DMS79 treated with DMSO at 0.1 percent for 48 hours (cell line): ENCODE measurements at places on chromosomes 13 and 19.

- DNase-seq, result no peak
Measured at GRCh38 chr13:90675129-90675528, 672.4 kb upstream of the MIR17HG start.

DNA sequence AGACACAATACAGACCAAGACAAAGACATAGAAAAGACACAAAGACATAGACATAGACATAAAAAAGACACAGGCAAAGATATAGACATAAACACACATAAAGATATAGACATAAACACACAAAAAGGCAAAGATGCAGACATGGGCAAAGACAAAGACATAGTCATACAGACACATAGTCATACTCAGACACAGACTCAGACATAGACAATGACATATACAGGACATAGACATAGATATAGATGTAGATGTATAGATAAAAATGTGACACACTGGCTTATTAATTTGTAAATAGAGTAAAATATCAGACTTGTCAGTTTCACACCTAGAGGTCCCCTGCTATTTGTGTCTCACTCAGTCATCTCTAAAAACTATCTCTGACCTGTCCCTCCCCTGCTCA, 42.8 kb downstream of the OR10H4 start:
- no peak for DNase-seq

DNA sequence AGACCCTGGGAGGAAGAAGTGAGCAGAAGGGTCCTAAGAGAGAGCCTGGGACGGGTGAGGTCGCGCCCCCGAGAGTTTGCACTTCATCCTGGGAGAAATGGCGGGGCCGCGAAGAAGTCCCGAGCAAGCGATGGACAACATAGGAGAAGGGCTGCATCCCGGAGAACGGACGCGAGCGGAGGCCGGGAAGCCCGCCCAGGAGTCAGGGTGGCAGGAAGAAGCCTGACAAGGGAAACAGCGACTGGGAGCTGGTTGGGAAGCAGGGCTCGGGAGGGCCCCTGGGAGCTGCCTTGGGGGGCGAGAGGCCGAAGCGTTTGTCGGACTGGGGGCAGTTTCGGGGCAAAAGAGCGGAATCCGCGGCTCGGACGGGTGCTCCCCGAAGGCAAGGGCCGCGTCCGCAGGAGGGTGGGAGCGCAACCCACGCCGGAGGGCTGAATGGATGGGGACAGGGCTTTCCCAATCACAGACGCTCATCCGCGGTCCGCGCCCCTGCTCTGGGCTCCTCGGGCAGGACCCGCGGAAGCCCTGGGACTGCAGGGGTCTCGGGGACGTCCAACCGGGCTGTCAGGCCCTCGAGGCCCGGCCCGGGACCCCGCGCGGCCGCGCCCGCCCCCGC, 469 bp downstream of the ABHD17A start:
- DNase-seq, result no peak

DNA sequence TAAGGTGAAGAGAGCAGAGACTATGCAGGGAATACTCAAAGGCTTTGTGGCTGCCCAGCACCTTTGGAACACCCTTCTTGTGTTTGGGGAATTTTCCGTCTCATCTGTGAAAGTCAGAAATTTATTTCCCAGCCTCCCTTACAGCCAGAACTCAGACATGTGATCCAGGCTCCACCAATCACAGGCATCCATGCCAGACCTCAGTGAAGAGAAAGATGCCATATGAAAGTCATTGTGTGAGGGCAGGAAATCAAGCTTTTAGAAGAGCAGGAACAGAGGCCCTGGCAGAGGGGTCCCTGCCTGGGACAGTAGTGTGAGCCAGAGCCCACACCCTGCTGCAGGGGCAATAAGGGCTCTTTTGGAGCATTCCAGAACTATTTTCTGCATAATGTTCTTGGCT, 12.1 kb downstream of the CCDC70 start:
- DNase-seq, result no peak

GRCh38 chr19:31344403-31344802, 4.8 kb downstream of the TSHZ3 start:
- DNase-seq, result peak; percentile 56

GRCh38 chr19:17332677-17333581, 1.7 kb downstream of the ANO8 start:
- DNase-seq, result no peak

DNA sequence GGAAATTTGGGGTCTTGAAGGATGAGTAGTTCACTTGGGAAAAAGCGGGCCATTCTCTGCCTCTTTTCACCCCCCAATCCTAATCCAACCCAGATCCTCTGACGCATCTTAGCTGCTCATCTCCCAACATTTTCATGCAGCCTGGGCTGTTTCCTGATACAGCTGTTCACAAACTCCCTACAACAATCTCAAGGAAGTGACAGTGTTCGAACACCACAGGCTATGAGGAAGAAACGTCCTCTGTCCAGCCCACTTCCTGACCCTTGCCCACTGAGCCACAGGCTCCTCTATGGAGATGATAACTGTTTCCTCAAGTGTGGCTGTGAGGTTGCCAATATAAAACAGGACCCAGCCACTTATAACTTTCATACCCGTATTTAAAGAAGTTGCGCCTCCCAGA, 16.2 kb downstream of the LMTK3 start:
- no peak for DNase-seq

GRCh38 chr19:49699364-49699763, 8.4 kb downstream of the CPT1C start:
- no peak for DNase-seq

DNA sequence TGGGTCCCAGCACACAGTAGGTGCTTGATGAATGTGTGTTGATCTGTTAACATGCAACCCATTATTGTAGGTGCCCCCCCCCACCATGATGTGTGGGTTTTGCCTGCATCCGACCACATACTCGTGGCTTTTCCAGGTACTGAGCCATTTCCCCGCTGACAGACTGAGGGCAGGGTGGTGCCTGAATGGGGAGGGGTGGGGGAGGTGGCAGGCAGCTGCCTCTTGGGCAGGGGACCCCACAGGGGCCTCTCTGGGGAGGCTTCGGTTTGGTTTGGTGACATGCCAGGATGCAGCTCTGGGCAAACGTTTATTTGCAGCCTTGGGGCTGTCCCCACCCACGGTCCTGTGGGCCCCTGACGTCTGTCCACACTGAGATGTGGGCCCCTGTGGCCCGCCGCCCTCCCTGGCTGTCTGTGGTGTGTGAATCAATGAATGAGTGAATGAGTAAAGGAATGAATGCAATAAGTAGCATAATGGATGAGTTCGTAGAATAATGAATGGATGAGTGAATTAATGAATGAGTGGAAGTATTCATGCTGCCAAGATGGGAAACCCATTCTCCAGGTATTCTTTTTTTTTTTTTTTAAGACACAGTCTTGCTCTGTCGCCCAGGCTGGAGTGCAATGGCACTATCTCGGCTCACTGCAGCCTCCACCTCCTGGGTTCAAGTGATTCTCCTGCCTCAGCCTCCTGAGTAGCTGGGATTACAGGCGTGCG, 9.0 kb upstream of the JUND start:
- no peak for DNase-seq

GRCh38 chr13:27039171-27039701, 132.4 kb downstream of the USP12 start:
- DNase-seq, result no peak

GRCh38 chr13:27139565-27139964, 32.0 kb downstream of the USP12 start:
- no peak for DNase-seq

DNA sequence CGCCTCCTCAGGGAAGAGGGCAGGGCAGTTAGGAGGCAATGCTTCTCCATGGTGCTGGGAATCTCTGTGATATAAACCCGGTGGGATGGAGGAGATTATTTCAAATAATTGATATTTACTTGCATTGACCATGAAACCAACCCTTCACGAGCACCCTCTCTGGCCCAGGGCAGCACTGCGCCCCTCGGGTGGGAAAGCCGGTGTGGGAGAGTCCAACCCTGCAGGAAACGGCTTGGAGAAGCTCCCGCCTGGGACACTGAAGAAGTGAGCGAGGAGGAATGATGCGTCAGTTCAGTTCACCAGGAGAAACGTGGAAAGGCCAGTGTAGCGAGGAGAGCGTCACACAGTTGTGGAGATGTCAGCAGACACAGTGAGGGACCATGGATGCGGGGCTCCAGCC, 99.9 kb downstream of the COL4A2 start:
- no peak for DNase-seq

GRCh38 chr19:44685877-44686276, 13.1 kb upstream of the CEACAM16 start:
- no peak for DNase-seq

GRCh38 chr19:11887234-11887610, 360 bp upstream of the ZNF69 start:
- DNase-seq, result no peak

DNA sequence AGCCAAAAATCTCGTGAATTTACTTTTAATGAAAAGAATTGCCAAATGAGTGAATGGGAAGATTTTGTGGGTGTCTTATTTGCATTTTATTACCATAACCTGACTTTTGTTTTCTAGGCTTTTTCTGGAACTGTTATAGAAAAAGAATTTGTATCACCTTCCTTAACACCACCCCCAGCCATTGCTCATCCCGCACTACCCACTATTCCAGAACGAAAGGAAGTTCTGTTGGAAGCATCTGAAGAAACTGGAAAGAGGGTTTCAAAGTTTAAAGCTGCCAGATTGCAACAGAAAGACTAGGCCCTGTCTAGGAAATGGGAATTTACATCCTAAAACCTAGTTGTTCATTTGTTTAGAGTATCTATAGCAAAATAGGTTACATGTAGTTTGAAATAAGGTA, 72.7 kb downstream of the URI1 start:
- no peak for DNase-seq

DNA sequence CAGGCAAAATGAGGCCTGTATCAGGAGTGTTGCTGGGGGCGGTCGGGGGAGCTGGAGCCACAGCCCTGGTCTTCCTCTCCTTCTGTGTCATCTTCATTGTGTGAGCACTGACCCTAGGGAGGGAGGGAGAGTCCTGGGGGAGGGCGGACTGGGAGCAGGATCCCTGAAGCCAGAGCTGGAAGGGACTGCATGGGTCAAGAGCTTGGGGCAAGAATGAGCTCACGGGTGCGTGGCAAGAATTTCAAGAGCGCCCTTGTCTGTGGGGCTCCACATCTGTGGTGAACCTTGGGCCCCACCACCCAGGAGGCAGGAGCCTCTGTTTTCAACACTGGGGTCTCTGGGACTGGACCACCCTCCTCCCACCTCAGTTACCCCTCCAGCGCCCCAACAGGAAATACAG, 4.7 kb downstream of the SIGLEC7 start:
- no peak for DNase-seq

GRCh38 chr19:43872547-43873336, 45.6 kb downstream of the ZNF283 start:
- no peak for DNase-seq

- no peak for DNase-seq
Measured at GRCh38 chr13:76954538-76954937, 6.2 kb downstream of the ACOD1 start.

GRCh38 chr19:36113894-36114720, 568 bp downstream of the POLR2I start:
- DNase-seq, result peak; percentile 32

- no peak for DNase-seq
Measured at GRCh38 chr13:83890358-83890757, 8.1 kb upstream of the SLITRK1 start.

DNA sequence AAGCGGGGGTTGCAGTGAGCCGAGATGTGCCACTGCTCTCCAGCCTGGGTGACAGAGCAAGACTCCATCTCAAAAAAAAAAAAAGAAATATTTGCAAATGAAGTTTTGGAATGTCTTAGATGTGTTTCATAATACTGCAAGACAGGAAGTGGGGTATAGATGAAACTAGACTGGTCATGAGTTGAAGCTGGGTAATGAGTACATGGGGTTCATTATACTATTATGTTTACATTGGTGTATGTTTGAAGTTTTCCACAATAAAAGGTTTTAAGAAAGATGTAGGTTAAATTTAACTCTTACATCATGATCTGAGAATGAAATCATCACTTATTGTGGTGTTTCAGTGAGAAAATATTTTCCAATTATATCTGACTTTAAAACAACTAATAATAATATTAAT, 19.0 kb downstream of the FNDC3A start:
- no peak for DNase-seq

GRCh38 chr19:40560092-40560507, 16.6 kb upstream of the SHKBP1 start:
- no peak for DNase-seq

GRCh38 chr19:33804021-33804799, 7.5 kb downstream of the KCTD15 start:
- DNase-seq, result no peak

GRCh38 chr19:30074741-30075715, 133.0 kb downstream of the URI1 start:
- no peak for DNase-seq

DNA sequence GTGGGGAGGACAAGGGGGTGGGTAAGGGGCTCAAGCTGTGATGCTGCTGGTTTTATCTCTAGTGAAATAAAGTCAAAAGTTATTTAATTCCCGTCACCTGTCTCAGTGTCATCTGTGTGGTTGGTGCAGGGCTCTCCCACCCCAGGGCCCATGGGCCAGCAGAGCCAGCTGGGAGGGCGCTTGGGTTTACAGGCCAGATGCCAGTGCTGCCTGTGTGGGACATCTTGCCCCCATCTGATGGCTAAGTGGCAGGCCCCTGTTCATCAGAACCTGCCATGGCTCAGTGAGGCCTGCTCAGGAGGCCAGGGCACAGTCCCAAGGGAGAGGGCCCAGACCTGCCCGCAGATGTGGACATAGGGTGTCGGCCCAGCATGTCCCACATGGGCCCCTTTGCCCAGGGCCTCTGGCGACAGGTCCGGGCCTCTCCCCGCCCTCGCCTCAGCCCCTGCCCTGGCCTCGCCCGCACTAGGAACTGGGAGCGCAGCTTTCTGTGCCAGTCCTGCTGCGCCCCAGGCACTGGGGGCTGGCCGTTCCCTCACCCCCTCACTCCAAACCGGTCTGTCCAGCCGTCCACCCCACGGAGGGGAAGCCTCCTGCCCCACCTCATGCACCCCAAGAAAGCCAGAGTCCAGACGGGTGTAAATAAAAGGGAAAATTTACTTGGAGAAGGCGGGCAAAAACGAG, 5.3 kb downstream of the ZNF296 start:
- DNase-seq, result no peak

GRCh38 chr19:14611051-14611450, 28.2 kb downstream of the CLEC17A start:
- no peak for DNase-seq

DNA sequence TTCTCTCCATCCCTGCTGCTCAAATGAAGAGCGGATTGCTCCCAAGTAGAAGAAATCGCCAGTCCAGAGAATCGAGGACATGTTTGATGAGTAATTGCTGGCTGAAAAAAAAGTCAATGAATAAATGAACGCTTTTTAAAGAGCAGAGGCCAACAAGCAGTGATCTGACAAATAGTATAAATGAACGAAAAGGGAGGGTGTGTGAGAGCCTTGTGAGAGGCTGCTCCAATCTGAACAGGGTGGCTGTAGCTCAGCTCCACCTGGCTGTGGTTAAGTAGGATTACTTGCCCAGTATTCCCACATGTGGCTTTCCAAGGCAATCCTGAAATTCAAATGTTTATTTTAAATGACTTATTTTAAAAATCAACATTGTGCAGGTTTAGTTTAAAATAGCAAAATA, 117.1 kb downstream of the TSHZ3 start:
- DNase-seq, result no peak
